ENCODE measurements at places on chromosomes 13 and 19. TPM values are rescaled to one million over a fixed set of nuclear protein-coding genes. Genes with fewer than 3 reads are reported as not detected.

GRCh38 chr13:114000151-114001040 lies 26.5 kb upstream of the C13orf46 start:
- H3K4me1 ChIP-seq = peaks cover 12% of the 10 kb centered on the region
- no peaks in the 10 kb centered on the region for H3K27me3 ChIP-seq
- no peak overlapping the region for H3K27ac ChIP-seq
- DNase-seq = no peak
- H3K36me3 ChIP-seq = peaks cover 39% of the 10 kb centered on the region

GRCh38 chr13:66693656-66694055 lies 536.5 kb downstream of the PCDH9 start:
- H3K27ac ChIP-seq = no peak overlapping the region
- DNase-seq = no peak
- H3K36me3 ChIP-seq = no peaks in the 10 kb centered on the region

DNA sequence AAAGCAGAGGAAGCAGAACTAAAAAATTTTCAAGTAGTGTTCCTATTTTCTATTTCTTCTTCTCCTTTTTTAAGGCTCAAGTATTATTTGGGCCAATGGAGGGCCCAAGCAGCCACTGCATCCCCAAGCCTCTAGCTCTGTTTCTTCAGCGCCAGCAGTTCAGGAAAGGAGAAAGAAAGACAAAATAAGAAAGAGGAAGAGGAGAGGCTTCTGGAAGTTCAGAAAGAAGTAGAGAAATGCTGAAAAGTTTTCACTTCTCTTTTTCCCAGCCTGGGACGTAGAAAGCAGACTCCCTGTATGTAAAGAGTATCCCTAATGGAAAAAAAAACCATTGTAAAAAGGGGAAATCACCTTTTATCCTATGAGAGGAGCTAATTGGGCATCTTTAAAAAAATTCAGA lies 165.5 kb upstream of the KLF12 start:
- H3K27ac ChIP-seq = no peak overlapping the region
- peaks cover 8% of the 10 kb centered on the region for H3K4me1 ChIP-seq
- no peaks in the 10 kb centered on the region for H3K36me3 ChIP-seq
- no peaks in the 10 kb centered on the region for H3K27me3 ChIP-seq
- no peak overlapping the region for H3K4me3 ChIP-seq
- no peak for DNase-seq

DNA sequence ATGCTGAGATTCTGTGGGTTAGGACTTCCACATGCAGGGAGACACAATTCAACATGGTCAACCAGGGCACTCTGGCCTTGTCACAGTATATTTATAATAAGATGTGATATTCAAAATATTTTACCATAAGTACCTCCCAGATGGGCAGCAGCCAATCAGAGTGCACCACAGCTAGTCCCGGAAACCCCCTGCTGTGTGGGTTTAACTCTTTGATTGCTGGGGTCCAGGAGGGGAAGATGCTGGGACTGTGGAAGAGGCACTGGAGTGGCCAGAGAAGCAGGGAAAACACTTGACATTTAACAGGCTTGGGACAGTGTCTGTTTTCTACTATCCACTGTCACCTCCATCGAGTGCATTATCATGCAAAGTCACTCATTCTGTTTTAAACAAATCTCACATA lies 99.0 kb downstream of the MBNL2 start:
- H3K4me1 ChIP-seq = peaks cover 11% of the 10 kb centered on the region
- H3K27ac ChIP-seq = no peak overlapping the region
- no peak for DNase-seq
- H3K36me3 ChIP-seq = no peaks in the 10 kb centered on the region

DNA sequence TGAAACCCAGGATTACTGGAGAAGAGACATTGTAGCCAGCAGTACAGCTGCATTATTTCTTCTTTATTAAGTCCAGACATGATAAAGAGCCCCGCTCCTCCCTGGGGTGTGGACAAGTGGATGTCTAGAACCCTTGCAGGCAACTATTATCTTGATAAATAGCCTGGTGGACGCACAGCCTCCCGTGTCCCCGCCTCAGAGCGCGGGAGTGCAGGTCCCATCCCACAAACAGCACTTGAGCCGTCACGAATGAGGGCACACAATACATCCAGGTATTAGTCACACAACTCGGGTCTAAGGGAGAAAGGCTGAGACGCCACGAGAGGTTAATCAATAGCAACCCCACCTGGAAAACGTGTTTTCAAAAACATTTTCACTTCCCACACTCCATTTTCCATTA lies 213.2 kb upstream of the SOX1 start:
- no peaks in the 10 kb centered on the region for H3K4me1 ChIP-seq
- no peak for DNase-seq
- no peak overlapping the region for H3K4me3 ChIP-seq
- H3K27ac ChIP-seq = no peak overlapping the region

- no peaks in the 10 kb centered on the region for H3K36me3 ChIP-seq
- H3K4me3 ChIP-seq = no peak overlapping the region
- H3K27ac ChIP-seq = no peak overlapping the region
- no peaks in the 10 kb centered on the region for H3K4me1 ChIP-seq
These were observed 1170.0 kb upstream of the MIR17HG start for GRCh38 chr13:90177512-90177911.

- no peak overlapping the region for H3K27ac ChIP-seq
- DNase-seq = no peak
- H3K4me3 ChIP-seq = no peak overlapping the region
- no peaks in the 10 kb centered on the region for H3K27me3 ChIP-seq
- no peaks in the 10 kb centered on the region for H3K36me3 ChIP-seq
These were observed 222.4 kb upstream of the PCDH17 start for GRCh38 chr13:57409121-57409520.

DNA sequence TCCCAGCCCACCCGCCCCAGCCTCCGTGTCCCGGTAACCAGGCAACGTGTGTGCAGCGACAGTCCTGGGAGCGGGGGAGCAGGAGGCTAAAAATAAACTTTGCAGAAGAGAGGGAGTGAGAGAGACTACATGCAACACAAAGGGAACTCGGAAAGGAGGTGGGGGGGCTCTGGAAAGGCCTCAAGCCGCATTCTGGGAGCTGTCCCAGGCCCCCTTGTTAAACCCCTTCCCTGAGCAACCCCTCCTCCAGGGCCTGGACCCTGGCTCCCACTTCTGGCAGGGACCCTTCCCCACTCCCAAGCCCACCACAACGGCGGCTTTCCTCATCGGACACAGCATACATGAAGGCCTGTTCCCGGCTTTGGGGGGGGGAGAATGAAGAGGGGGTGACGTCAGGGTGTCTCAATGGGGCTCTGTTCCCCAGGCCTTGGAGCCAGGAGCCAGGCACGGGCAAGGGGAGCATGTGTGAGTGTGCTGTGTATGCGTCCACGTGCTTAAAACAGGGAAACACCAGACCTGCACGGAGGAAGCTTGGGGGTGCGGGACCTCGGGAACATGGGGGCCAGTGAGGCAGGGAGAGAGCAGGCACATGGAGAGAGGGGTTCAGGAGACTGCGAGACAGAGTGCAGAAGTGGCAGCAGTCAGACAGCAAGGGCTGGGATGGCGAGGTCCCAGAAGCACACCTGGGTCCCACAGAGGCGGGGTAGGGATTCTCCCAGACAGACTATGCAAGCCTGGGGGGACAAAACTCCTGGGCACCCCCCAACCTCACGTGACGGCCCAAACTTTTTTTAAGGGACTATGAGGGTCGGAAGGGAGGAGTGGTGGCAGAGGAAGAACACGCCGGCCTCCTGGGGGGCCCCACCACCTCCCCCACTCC lies 2.3 kb downstream of the ERF start:
- peaks cover 41% of the 10 kb centered on the region for H3K4me1 ChIP-seq
- H3K36me3 ChIP-seq = peaks cover 19% of the 10 kb centered on the region
- peak overlapping the region; percentile 93 for H3K27ac ChIP-seq

Gene SLC6A16
- 1.2 TPM for total RNA-seq

Gene PRR36
- total RNA-seq = under 0.01 TPM

Gene SYNGR4
- not detected for total RNA-seq

Gene FGF9
- not detected for total RNA-seq

Measured in osteoblast (primary cell).